ENCODE measurements at places on chromosomes 11 and 22.
A peak's percentile ranks its signal among the peaks of the same experiment; 100 is the strongest.

DNA sequence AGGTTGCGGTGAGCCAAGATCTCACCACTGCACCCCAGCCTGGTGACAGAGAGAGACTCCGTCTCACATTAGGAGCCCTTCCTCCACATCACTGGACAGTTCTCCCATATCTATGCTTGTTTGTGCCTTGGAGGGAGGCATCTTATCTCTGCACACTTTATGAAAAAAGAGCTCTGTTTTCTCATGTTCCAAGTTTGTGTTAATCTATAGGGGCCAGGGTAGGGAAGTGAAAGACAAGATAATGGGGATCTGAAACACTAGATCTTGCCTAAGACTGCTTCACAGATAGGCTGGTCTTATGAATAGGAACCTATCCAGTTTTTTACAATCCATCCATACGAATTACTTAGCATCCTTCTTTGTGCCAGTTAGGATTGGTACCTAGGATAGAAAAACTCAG lies 17.1 kb downstream of the OR6Q1 start:
- no peak for DNase-seq

GRCh38 chr11:74630043-74630442 lies 37.7 kb downstream of the POLD3 start:
- DNase-seq: no peak

DNA sequence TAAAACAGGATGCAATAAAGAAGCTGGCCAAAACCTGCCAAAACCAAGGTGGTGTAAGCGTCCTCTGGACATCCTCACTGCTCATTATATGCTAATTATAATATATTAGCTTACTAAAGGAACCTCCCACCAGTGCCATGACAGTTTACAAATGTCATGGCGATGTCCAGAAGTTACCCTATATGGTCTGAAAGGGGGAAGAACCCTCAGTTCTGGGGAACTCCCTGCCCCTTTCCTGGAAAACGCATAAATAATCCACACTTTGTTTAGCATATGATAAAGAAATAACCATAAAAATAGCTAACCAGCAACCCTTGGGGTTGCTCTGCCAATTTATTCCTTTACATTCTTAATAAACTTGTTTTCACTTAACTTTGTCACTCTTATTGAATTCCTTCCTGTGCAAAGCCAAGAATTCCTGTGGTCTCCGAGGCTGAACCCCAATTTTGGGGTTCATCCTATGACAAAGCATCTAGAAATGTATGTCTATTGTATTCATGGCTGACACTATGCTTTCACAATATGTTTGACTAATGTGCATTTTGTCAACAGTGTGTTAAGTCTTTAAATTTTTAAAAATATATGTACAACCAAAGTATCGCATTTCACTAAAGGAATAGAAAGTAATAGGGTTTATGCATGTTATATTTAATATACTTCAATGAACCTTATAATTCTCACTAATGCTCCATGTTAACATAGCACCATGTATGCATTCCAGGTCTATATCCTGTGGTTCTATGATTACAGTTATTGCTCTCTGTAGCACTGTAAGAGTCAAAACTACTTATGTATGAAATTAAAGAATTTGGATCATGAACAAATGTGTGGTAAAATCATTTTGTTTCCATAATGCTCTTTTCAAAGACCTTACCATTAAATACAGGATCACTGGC lies 25.1 kb downstream of the LGR4 start:
- peak; percentile 84 for DNase-seq

DNA sequence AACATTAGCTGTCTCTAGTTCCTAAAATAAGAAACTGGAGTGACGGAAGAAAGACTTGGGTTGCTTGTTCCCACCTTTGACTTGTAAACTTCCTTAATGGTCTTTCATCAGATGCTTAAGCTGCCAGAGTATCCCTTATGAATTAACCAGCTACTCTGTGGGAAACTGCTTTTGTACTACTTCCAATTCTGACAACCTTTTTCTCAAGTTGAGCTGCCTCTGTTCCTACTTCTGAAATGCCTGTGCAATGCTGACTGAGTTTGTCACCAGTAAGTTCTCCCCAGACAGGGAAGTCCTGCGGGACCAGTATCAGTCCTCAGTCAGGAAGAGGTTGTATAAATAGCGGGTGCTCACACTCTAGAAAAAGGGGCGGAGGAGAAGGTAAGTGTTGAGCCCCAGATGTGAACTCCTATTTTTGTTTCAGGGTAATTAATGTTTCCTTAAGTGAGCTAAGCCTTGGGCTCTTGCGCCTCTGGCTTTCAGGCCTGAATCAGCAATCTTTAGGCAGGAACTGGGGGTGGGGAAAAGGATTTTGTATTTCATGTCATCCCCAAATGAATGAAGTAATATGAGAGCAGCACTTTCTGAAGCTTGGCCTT lies 67.2 kb downstream of the CECR2 start:
- no peak for DNase-seq

DNA sequence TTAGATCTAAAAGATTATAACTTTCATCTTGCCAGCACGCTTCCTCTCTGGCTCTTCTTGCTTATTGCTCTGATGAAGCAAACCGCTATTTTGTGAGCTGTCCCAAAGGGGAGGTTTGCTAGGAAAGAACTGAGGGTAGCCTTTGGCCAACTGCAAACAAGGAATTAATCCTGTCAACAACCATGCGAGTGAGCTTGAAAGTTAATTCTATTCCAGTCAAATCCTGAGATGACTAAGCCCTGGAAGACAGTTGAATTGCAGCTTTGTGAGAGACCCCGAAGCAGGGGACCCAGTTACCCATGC lies 10.3 kb upstream of the RNF141 start:
- DNase-seq: no peak

- no peak for DNase-seq
Observed at GRCh38 chr11:19659529-19659928, 53.1 kb upstream of the NAV2 start.

- no peak for DNase-seq
Observed at GRCh38 chr11:82539669-82540068, 194.0 kb downstream of the FAM181B start.

DNA sequence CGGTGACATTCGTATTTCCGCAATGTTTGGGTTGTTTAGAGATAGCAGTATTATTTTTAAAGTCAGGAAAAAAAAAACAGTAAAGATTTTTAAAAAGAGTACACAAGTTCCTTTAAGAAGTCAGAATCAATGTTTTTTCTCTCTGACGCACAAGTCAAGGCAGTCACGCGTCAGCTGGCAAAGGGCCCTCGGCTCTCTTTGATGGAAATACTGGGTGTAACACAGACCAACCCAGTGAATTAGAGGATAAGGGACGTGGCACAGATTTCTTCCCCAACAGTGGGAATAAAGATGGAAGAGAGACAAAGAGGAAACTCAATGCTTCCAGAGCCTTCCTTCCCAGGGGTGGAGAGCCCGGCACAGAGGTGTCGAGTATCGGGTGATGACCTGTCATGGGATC lies 13.4 kb downstream of the ASCC2 start:
- DNase-seq: no peak

GRCh38 chr11:69912911-69913451 lies 93.8 kb upstream of the FGF3 start:
- peak; percentile 14 for DNase-seq
